ENCODE measurements at places on chromosomes 5 and 9.

- no peak for DNase-seq
Observed at GRCh38 chr5:15646371-15646770, 146.4 kb downstream of the FBXL7 start.

- DNase-seq, result no peak
Observed at GRCh38 chr9:98312365-98312764, 56.9 kb upstream of the TBC1D2 start.

- no peak for DNase-seq
Observed at GRCh38 chr5:159163027-159163700, 46.2 kb downstream of the RNF145 start.

DNA sequence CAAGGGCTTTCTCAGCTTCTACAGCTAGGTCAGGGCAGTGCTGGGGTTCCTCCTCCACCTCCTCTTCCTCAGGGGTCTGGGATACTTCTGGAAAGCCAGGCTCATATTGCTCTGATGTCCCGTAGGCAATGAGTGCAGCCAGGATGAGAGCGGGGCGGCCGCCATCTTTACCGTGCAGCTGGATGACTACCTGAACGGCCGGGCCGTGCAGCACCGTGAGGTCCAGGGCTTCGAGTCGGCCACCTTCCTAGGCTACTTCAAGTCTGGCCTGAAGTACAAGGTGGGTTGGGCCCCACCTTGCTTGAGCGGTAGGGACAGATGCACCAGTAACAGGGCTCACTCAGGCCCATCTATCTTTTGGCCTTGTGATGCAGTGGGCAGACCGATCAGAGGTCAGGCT lies 34.8 kb downstream of the GSN start:
- DNase-seq, result no peak

GRCh38 chr9:88108779-88109178 lies 29.5 kb downstream of the SPATA31C2 start:
- no peak for DNase-seq
